ENCODE measurements at places on chromosomes 2 and 18. TPM values are rescaled to one million over a fixed set of nuclear protein-coding genes. Genes with fewer than 3 reads are reported as not detected.

The POTEI gene
- total RNA-seq, result not detected

The DSEL gene
- 1.1 TPM for total RNA-seq

The AOX1 gene
- not detected for total RNA-seq

GRCh38 chr2:207183506-207183905, 17.8 kb upstream of the KLF7 start:
- H3K27me3 ChIP-seq, result no peaks in the 10 kb centered on the region
- DNase-seq, result no peak
- H3K4me1 ChIP-seq, result no peaks in the 10 kb centered on the region
- H3K36me3 ChIP-seq, result peaks cover 2% of the 10 kb centered on the region
- H3K27ac ChIP-seq, result peak overlapping the region; percentile 37
- no peak overlapping the region for H3K4me3 ChIP-seq
